ENCODE measurements at places on chromosomes 7 and 10.

GRCh38 chr7:119684763-119685162, 588.2 kb upstream of the KCND2 start:
- DNase-seq = no peak

DNA sequence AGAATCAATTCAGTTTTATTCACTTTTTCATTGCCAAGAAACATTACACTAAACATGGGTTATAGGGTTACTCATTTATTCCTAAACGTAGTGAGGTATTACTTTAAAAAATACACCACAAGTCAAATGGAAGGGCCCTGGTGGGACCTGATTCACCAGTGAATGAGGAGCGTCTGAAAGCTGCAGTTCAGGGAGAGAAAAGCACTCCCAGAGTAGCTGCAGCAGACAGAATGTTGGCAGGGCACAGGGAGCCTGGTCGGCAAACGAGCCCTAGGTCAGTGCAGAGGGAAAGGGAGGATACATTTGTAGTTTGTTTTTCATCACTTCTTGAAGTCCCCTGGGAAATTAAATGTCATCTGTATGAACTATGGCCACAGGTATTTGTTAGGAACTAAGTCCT, 361.7 kb upstream of the ETV1 start:
- DNase-seq = no peak

DNA sequence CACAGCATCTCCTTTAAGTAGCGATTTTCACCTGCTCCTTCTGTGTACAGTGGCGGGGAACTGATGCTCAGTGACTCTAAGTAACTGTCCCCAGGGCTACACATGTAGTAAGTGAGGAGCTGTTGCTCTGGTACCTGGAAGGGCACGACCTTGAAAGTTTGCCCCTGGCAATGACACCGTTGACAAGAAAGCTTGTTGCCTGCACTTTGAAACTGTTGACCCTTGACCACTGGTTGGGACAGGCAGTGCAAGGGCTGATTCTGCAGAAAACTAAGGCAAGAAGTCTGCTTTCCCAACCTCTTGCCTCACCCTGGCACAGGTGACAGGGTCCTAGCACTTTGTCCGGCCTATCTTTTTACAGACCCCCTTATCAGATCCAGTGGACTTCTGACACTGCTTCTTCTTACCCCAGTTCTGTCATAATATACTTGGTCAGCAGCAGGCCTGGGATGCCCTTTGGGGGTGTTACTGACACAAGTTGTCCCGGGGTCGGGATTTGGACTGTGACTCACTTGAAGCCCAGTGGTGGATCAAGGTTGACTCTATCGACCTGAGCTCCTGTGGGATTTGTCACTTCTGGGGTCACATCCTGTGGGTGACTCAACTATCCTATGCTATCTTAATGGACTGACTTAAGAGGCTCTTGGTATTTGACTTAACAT, 5.8 kb downstream of the ACSL5 start:
- DNase-seq = no peak

DNA sequence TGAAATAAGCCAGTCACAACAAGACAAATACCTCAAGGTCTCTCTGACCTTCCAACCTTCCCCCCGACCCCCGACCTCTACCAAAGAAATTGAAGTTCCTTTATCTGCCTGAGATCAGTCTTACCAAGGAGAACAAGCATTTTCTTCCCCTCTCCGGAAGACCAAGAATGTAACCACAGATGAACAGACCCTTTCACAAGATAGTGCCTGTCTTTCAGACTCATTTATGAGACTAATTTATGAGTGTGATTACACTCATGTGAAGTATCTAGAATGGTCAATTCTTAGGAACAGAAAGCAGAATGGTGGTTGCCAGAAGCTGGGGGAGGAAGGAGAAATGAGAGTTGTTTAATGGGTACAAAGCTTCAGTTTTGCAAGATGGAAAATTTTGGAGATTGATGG, 108.9 kb upstream of the MKLN1 start:
- DNase-seq = no peak

DNA sequence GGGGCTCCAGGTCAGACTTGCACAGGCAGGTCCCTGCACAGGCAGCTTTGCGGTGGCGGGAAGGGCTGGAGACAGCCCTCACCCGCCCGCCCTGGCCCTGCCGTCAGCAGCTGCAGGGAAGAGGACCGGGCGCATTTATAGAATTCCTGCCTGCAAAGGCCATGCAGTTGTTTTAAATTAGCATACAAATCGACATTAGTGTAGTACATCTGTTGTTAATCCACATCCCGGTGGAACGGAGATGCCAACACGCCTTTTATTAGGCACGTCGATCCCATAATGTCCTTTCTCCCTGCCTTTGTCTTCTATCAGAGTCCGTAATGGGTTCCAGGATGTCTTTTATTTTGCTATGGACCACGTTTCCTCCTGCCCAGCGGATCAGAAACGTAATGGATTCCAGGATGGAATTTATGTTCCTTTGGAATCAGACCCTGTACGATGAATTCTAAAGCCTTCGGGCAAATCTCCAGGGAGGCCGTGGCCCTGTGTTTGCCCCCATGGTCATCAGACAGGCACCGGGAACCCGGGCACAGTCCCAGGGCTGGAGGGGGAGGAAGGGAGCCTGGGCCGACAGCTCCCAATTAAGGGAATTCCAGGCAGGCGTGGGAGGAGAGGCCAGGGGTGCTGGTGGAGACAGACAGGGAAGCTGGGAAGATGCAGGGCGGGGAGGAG, 123.9 kb downstream of the COL26A1 start:
- DNase-seq = no peak

- no peak for DNase-seq
Measured at GRCh38 chr7:128794020-128794419, 2.3 kb downstream of the CCDC136 start.

DNA sequence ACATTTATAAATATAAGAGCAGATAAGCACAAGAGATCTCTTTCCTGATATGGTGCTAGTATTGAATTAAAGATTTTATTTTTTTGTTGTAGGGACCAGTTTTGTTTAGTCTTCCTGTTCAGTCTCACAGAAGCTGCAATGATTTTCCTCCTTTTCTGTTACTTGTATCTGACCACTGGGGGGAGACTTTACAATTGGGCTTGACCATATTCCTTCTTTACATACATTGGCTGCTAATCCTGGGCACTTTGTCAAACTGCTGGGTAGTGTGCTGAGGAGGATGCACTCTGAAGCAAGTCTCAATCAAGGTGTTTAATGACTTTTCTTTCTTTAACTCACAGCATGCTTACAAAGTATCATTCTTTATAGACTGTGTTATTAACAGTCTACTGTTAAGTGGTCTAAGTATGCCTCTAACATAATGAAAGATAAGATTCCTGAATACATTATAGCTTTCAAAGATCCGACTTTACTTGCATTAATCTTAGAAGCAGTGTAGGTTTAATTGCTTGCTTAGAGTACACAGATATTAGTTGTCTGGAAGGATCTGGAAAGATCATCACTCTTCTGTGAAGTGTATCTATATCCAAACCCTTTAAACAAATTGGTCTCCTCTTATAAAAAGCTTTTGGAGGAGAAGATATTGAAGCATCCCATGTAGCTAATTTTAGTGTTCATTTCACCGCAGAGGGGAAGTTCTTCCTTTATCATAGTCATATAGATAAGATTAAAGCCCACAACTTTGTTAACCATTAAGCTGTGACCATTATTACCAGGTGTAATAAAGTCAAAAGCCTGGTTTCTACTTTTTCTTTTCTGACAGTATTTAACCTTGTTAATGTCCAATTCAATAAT, 3.1 kb downstream of the PALS2 start:
- no peak for DNase-seq

GRCh38 chr7:134649226-134649775, 2.6 kb downstream of the BPGM start:
- DNase-seq = no peak

- DNase-seq = no peak
Measured at GRCh38 chr7:158053183-158053915, 534.3 kb downstream of the PTPRN2 start.

DNA sequence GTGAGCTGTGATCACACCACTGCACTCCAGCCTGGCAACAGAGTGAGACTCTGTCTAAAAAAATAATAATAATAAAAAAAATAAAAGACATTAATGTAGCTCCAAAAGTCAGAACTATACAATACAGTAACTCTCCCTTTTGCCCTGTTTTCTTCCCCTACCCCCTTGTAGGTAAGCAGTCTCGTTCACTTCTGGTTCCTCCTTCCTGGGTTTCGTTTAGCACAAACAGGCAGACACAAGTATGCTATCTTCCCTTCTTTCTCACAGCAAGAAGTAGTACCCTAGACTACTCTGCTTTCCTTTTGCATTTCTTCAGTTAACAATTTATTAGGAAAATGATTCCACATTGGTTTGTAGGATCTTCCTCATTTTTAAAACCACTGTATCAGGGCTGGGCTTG, 33.1 kb downstream of the PDSS1 start:
- DNase-seq = no peak

DNA sequence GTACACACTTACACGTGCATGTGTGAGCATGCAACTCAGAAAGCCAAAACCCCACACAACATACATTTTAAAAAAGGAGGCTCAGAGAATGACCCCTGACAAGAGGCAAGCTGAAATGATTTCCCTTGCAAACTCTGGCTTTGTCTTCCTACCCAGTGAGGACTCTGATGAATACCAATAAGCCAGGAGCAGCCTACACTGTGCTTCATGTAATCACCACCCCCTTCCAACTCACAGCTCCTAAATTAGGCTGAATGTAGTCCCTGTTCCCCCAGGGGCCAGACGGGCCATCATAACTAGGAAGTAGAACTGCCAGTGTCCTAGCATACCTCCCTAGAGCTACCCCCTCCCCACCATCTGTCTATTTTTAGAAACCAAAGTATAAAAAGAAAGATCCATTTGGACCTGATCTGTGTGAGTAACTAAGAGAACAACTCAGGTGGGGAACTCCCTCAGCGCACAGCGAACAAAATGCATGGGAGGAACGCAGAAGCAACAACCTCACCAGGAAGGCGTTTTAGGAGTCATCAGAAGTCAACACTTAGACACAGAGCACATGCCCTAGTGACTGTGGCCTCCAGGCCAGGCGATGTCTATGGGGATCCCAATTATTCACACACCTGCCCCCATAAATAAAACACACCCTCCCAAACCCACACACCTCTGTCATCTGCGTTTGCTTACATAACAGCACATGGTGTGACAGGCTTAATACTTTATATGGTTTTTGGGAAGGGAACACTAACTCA, 1.9 kb downstream of the DGKI start:
- DNase-seq = no peak

DNA sequence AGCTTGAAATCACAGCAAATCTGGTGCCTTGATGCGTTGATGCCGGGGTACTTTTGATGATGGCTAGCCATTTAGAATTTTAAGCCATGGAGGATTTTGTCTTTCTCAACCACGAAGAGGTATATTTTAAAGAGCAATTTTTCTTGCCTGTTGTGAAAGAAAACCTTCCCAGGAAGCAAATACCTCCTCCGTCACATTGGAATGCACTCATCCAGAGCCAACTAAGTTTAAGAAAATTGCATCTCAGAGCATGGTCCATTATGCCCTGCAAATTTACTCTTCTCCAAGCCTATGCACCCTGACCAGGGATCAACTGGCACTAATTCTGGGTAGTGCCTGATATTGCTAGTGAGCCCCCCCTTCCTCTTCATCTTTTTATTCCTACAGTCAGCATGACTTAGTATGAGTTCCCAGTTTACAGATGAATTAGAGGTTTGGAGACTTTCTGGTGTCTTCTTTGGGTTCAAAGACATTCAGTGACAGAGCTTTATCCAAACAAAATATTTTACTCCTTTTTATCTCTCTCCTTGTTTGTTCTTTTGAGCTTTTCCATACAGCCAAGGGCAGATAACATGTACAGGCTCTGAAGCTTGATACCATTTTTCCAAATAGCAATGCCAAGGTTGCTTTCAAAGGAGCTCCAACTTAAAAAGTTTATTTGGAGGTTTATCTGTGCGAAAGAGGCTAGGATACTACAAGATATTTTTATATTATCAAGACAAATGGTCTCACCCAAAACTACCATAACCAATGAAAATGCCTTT, 56.6 kb upstream of the ANK3 start:
- DNase-seq = no peak

GRCh38 chr10:96910488-96911395, 78.6 kb downstream of the LCOR start:
- DNase-seq = no peak

DNA sequence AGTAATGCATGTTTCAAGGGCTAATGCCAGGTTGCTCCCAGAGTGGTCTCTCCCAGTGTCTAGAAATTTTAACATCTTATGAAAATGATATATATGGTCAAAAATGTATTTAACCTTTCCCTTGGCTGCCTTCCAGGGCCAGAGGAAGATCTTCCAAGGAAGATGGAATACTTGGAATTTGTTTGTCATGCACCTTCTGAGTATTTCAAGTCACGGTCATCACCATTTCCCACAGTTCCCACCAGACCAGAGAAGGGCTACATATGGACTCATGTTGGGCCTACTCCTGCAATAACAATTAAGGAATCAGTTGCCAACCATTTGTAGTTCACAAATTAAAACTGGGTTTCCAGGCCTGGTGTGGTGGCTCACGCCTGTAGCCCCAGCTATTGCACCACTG, 9.0 kb downstream of the GATAD1 start:
- no peak for DNase-seq

GRCh38 chr7:140222814-140223213, 46.0 kb upstream of the KDM7A start:
- no peak for DNase-seq

GRCh38 chr7:35251606-35252310, 2.1 kb downstream of the TBX20 start:
- no peak for DNase-seq

DNA sequence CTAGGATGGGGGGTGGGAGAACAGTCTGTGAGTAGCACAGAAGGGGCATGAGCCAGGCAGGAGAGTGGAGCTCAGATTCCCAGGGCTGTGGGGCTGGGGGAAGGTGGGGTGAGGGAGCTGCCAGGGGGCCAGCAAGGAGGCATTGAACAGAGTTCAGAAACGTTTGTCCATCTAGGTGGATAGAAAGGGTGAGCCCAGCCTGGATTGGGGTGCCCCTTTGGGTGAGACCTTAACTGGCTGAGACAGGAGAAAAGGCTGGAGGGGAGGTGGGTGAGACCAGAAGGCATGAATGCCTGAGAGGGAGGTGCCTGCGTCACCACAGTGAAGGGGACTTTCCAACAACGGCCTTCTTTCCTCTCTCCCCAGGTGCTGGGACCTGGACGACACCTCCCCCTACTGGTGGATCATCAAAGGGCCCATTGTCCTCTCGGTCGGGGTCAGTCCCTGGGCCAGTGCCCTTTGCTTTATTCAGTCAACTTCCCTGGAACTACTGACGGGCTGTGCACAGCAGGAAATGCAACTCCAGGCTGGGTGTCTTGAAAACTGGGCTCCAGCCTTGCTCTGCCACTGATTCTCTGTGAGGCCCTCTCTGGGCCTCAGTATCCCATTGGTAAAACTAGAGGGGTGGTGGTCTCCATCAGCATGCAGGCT, 11.0 kb downstream of the GHRHR start:
- no peak for DNase-seq

- DNase-seq = no peak
Measured at GRCh38 chr7:40978047-40978446, 724.8 kb downstream of the INHBA start.
